ENCODE measurements at places on chromosomes 5 and 9.
A peak's percentile ranks its signal among the peaks of the same experiment; 100 is the strongest.

DNA sequence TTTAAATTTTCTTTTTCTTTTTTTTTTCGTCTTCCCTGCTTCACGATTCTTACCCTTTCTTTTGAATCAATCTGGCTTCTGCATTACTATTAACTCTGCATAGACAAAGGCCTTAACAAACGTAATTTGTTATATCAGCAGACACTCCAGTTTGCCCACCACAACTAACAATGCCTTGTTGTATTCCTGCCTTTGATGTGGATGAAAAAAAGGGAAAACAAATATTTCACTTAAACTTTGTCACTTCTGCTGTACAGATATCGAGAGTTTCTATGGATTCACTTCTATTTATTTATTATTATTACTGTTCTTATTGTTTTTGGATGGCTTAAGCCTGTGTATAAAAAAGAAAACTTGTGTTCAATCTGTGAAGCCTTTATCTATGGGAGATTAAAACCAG, 352.2 kb downstream of the NTRK2 start:
- DNase-seq, result no peak
- no peaks in the 10 kb centered on the region for H3K36me3 ChIP-seq
- H3K4me1 ChIP-seq, result no peaks in the 10 kb centered on the region
- H3K27ac ChIP-seq, result no peak overlapping the region

DNA sequence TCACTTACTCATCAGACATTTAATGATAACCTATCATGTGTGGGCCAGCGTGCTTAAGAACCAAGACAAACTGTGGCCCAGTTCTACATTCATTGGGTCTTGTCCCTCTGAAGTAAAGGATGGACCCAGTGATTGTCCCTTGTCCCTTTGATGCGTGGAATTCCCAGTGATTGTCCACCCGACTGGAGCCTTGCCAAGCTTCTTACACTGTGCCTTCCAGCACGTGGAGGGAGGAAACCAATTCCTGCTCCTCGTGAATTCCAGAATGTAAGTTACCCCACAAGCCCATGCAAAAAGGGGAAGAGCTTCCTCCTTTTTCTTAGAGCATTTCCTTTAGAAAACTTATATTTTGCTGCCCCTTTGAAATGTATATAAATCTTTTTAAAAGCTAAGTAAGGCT, 7.9 kb downstream of the CKMT2 start:
- peaks cover 17% of the 10 kb centered on the region for H3K4me1 ChIP-seq
- peaks cover 4% of the 10 kb centered on the region for H3K36me3 ChIP-seq
- no peak overlapping the region for H3K27ac ChIP-seq
- no peak overlapping the region for H3K4me3 ChIP-seq

DNA sequence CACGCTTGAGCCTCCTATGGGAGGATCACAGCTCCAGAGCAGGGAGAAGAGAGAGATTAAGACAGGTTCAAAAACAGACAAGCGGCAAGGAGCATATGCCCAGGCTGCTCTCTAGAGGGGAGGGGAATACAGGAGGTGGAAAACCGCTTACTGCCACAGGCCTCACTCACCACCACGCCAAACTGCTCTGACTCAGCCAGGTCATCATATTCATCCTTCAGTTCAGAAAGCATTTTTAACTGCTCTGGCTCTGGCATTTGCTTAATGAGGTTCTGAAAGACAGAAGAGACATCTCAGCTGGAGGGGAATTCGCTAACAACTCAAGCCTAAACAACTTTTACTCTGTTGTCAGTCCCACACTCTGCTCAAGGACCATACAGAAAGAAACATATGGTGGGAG, 40.1 kb downstream of the PCDHGC5 start:
- no peak overlapping the region for H3K4me3 ChIP-seq
- H3K27ac ChIP-seq, result no peak overlapping the region
- H3K27me3 ChIP-seq, result no peaks in the 10 kb centered on the region
- peaks cover 5% of the 10 kb centered on the region for H3K4me1 ChIP-seq
- no peak for DNase-seq

DNA sequence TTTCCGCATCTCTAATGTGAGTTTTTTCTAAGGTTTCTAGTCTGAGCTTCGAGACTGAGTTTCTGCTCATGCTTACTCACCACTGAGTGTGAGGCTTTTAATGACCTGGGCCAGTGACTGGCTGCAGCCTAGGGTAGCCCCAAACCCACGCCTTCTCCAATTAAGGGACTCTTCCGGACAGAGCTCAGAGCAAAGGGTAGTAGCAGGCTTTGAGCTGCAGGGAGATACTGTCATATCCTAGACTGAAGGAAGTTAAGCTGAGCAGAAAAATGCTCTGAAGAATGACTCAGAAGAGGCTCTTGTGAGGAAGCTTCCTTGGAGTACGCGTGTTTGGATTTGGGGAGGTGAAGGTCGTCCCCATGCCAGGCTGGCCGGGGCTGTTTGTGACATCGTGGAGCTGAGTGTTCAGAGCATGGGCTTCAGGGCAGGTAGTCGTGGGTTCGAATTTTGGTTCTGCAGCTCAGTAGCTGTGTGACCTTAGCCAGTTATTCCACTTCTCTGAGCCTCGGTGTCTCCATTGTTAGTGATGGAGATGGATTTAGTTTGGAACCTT, 3.5 kb downstream of the USP20 start:
- H3K4me3 ChIP-seq, result no peak overlapping the region
- H3K4me1 ChIP-seq, result no peaks in the 10 kb centered on the region
- no peaks in the 10 kb centered on the region for H3K27me3 ChIP-seq
- DNase-seq, result no peak

- H3K27ac ChIP-seq, result no peak overlapping the region
- H3K4me1 ChIP-seq, result no peaks in the 10 kb centered on the region
- DNase-seq, result no peak
- no peaks in the 10 kb centered on the region for H3K27me3 ChIP-seq
- no peak overlapping the region for H3K4me3 ChIP-seq
Observed at GRCh38 chr5:7888901-7889300, 20.0 kb downstream of the MTRR start.

DNA sequence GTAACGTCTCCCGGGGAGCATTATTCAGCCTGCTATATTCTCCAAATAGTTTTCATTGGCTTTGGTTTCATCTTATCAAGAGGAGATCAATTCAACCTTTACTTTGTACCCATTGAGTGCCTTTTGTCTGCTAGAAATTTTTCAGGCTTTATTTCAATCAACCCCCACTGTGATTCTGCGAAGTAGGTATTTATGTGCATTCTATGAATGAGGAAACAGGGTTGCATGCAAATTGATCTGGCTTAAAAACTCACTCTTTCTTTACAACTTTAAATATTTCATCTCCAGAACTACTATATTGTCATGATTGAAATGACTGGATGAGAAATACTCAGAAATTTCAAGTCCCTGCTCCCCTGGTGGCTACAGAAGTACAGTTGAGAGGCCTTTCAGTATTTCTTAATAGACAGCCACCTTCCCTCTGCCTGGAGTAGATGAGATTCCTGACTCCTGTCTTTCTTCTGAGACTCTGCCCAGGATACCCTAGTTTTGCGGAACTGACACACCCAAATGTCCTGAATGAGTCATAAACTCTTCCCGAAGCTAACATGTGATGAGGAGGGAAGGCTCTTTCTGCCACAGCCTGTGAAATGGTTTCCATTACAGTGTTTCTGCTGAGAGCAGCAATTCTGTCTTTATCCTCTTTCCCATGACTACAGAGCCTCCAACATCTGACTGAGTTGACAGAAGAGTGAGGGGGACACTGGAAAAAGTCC, 52.6 kb upstream of the TNC start:
- no peak overlapping the region for H3K4me3 ChIP-seq
- peak overlapping the region; percentile 8 for H3K27ac ChIP-seq
- H3K27me3 ChIP-seq, result no peaks in the 10 kb centered on the region
- H3K36me3 ChIP-seq, result no peaks in the 10 kb centered on the region

DNA sequence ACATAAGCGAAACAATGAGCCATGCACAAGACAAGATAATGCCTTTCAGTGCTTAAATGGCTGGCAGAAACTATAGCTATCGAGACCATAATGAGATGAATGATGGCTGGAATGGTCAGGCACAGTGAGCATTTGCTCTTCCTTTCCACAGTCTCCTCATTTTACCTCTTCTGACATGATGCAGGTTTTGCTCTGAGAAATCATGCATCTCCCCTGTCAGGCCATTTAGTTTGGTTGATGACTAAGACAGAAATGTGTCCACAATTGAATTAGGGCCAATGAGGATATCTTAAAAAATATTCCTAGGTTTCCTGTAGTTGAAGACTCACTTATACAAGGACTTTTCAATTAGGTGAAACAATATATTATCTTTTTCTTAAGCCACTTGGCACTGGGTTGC, 475.1 kb downstream of the TMEM232 start:
- peaks cover 3% of the 10 kb centered on the region for H3K4me1 ChIP-seq
- H3K27me3 ChIP-seq, result no peaks in the 10 kb centered on the region
- no peak for DNase-seq
- no peak overlapping the region for H3K4me3 ChIP-seq
- H3K36me3 ChIP-seq, result no peaks in the 10 kb centered on the region

DNA sequence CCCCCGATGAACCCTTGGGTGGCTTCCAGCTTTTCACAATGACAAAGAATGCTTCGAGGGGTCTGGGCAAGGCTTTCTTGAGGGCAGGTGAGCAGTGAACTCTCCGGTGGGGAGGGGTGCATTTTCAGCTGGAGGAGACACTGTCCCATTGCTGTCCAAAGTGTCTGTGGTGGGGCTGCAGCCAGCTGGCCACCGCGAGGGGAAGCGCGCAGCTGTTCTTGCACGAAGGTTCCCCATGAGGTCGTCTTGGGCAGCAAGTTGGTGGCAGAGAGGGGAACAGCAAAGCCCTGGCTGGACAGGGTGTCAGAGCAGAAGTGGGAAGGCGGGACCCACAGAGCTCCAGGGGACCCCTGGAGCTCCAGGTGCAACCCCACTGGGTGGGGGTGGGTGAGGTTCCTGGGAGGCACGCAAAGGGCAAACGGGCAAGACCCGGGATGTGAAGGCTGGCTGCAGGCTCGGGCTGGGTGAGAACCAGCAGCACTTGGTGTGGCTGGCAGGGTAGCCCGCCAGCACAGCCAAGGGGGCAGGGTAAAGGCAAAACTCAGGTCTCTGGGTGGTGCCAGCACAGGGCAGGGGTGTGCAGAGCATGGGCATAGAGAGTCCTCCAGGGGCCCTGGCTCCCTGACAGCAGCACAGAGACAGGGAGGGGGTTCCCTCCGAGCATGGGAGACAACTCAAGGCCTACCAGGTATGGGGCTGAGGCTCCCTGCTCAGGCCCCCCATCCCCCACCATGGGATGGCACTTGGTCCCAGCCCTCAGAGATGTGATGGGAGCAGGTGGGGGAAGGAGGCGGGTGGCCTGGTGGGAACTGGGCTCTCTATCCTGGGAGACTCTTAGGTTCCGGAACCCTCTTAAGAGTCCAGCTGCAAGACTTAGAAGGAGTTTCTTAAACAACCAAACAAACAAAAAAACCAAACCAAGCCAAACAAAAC, 26.6 kb downstream of the TSPAN17 start:
- no peaks in the 10 kb centered on the region for H3K36me3 ChIP-seq
- H3K4me1 ChIP-seq, result no peaks in the 10 kb centered on the region
- DNase-seq, result no peak
- H3K27me3 ChIP-seq, result peaks cover 4% of the 10 kb centered on the region
- H3K27ac ChIP-seq, result no peak overlapping the region
